ENCODE measurements at places on chromosomes 1 and 21. TPM values are rescaled to one million over a fixed set of nuclear protein-coding genes. Genes with fewer than 3 reads are reported as not detected.

C1orf52 gene
- 15.2 TPM for total RNA-seq

APOBEC4 gene
- total RNA-seq, result not detected

C4BPA gene
- total RNA-seq, result not detected

SETDB1 gene
- total RNA-seq, result 35.1 TPM

RIMS3 gene
- total RNA-seq, result 0.09 TPM

KLHDC7A gene
- not detected for total RNA-seq

CELSR2 gene
- 2.1 TPM for total RNA-seq

CD1E gene
- total RNA-seq, result not detected

All from endothelial cell of coronary artery (primary cell).